ENCODE measurements at places on chromosomes 7 and 10.

DNA sequence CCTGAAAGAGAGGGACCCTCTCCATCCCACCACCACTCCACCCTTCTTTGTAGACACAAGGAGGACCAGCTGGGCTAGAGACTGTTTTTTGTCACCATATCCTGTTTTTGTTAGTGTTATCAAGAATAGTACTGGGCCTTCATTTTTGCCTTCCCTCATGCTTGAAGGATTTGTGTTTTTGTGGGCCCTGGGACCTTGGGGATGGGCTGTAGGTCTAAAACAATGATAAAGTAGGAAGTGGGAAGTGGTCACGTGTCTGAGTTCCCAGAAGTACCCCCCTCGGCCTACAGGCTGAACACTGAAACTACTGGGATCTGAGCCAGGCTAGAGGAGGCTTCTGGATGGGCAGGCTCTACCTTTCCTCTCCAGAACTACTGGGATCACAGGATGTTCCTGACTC lies 8.9 kb downstream of the AGFG2 start:
- DNase-seq: no peak

- DNase-seq: no peak
Observed at GRCh38 chr10:70534281-70534680, 55.7 kb downstream of the PALD1 start.

DNA sequence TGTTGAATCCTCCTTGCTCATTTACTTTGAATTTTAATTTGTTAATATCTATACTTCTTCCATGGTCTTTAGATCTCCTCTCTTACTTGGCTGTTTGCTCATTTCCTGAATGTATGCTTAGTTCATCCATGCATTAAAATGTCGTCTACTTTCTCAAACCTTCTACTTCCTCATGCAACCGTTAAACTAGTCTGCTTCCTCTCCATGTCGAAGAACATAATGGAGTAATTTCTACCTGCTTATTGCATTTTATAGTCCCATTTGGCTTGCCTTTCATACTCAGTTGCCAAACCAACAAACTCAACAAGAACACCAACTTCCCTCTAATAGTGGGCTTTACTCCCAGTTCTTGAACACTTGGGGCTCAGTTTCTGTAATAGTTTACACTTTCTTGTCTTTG lies 43.8 kb upstream of the SEMA3D start:
- no peak for DNase-seq

DNA sequence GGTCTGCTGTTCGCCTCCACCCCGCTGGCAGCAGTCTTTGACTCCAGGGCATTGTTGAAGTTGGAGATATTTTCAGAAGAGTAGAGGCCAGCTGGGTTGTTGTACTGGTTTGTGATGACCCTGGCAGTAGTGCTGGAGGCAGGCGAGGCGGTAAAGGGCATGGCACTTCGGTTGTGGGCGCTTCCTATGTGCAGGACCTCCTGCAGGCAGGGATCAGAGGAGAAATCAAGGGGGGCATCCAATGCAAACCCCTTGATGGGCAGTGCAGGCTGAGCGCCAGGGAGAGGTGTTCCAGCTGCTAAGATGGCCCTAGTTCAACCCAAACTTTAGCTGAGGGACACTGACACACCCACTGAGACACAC lies 27.0 kb downstream of the PDLIM1 start:
- DNase-seq: no peak
